ENCODE measurements at places on chromosomes 16 and 17.

- DNase-seq = no peak
These were observed 23.0 kb downstream of the NSMCE1 start for GRCh38 chr16:27245276-27246172.

- no peak for DNase-seq
These were observed 31.4 kb upstream of the ADCY7 start for GRCh38 chr16:50234771-50235556.

DNA sequence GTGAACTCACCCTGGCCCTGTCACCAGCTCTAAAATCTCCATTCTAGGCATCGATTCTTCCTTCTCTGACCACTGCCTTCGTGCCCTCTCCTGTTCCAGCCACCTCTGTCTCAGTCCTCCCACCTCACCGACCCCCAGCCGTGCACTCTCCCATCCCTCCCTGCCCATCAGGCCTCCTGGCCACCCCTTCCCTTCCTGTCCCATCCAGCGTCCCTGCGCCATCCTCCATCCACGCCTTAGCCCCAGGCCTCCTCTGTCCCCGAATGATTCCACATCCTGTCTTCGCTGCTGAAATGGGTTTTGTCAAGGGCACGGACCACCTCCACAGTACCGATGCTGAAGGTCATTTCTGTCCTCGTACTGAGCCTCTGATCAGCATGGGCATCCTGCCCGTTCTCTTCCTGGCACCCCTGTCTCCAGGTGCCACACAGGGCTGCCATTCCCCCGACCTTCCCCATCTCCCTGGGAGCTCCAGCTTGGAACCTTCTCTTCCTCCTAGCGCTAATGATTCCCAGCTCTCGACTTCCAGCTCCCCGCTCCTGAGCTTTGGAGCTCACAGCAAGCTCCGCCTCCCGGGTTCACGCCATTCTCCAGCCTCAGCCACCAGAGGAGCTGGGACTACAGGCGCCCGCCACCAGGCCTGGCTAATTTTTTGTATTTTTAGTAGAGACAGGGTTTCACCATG, 2.6 kb downstream of the TRIM65 start:
- DNase-seq = no peak

DNA sequence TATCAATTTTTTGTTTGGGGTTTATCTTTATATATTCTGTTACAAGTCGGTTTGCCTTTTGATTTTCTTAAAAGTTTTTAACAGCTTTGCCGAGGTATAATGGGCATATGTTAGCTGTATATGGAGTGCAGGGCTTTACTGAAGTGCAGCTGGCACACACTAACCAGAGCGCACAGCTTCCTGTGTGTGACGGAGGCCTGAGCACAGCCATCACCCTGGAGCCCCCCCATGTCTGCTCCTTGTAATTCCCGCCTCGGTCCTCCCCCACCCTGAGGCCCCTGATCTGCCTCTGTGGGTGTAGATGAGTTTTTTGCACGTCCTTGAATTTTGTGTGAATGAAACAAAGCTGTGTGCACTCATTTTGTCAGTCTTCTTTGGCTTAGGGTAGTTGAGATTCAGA, 60.1 kb upstream of the ZNF750 start:
- DNase-seq = no peak

- DNase-seq = no peak
These were observed 7.2 kb downstream of the PLA2G15 start for GRCh38 chr16:68252383-68252782.

- DNase-seq = no peak
These were observed 2.5 kb downstream of the SEC14L1 start for GRCh38 chr17:77143306-77143705.

DNA sequence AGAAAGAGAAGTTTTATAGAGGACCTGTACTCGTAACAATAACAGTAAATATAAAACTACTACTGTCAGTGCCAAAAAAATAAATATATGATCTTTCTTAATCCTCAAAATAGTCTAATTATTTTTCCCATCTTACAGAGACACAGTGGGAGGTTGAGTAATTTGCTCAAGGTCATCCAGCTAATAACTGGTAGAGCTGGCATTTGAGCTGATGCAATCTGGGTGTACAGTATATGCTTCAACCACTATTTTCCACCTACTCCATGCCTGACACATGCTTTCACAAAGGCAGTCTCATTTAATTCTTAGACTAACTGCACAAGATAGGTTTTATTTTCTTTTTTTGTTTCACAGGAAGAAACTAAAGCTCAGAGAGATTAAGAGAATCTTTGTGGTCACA, 33.6 kb downstream of the PIGL start:
- DNase-seq = no peak

DNA sequence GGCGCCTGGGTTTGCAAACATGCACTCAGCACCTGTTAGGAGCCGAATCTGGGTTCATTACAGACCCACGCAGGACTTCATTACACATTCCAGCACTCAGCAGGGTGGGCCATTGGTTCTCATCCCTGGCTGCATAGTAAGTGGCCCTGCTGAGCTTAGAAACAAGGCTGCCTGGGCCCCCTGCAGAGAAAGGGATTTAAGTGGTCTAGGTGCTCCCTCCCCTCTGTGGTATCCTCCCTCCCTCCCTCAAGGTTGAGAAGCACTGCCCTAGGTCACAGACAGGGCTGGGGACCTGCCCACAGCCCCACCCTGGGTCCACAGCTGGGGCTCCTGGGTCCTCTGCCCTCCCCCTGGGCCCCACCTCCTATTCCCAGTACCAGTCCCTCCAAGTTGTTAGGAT, 28.3 kb downstream of the WNT3 start:
- DNase-seq = no peak

- no peak for DNase-seq
These were observed 4.4 kb downstream of the TP53I13 start for GRCh38 chr17:29572691-29573557.

DNA sequence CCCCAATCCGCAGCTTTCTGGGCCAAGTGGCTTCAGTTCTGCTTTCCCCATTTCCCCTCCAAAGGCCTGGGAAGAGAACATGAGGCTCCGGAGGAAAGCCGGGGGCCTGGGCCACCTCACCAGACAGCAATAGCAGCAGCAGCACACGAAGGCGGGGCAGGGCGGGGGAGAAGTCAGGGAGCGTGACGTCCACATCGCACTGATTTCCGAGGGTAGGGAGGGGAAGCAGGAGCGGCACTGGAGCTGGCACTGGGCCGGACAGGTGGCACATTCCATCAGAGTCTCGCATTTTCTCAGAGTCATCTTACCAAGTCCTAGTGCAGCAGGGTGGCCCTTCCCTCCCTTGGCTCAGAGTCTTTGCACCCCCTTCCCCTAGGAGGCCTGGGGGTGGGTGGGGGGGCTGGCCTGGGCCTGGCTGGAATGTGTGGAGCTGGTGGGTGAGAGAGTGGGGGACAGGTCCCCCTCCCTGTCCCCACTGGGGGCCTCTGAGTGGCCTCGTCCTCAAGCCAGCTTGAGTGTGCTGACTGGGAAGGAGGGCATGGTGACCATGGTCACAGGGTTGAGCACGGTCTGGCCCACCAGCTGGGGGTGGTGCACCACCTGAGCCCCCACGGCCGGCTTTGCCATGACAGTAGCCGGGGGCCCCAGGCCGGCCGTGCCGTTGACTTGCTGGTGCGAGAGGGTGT, 14.3 kb downstream of the MNT start:
- DNase-seq = no peak

DNA sequence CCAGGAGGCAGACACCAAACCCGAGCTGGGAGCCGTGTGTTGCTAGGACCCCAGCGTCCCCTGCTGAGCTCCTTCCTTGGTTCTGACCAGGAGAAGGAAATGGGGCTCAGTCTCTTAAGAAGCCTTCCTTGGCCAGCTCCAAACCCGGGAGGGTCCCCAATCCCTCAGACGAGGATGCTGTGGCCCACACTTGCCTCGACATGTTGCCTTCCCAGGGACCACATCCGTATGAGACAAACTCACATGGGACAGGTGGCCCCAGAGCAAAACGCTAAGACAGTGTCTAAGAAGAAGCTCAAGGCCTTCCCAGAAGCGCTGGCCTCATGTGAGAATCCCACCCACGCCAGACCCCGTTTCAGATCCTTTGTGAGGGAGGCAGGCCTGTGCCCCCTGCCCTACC, 19.8 kb downstream of the LGALS9 start:
- no peak for DNase-seq

DNA sequence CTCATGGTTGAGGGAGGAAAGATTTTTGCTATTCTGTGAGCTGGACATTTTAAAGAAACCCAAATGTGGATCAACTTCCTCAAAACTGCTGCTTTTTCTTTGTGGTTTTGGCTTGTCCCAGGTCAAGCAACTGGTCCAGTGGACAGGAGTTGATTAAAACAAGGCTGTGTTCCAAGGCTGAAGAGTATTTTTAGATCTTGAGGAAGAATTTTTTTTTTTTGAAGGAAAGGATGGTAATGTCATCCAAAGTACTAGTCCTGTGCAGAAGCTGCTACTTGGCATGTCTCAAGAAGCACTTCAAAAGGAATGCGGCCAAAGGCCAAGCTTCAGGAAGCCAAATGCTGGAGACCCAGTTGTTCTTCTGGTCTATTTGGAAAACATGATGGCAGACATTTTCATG, 8.0 kb upstream of the MYH2 start:
- no peak for DNase-seq

DNA sequence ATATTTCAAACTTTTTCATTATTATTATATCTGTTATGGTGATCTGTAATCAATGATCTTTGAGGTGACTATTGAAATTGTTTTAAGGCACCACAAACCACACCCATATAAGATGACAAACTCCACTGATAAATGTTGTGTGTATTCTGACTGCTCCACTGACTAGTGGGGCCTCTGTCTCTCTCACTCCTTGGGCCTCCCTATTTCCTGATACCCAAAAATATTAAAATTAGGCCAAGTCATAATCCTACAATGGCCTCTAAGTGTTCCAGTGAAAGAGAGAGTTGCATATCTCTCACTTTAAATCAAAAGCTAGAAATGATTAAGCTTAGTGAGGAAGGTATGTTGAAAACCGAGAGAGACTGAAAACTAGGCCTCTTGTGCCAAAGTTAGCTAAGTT, 23.4 kb downstream of the CYLD start:
- no peak for DNase-seq

GRCh38 chr17:67474081-67474661, 97.1 kb downstream of the PITPNC1 start:
- DNase-seq = no peak

DNA sequence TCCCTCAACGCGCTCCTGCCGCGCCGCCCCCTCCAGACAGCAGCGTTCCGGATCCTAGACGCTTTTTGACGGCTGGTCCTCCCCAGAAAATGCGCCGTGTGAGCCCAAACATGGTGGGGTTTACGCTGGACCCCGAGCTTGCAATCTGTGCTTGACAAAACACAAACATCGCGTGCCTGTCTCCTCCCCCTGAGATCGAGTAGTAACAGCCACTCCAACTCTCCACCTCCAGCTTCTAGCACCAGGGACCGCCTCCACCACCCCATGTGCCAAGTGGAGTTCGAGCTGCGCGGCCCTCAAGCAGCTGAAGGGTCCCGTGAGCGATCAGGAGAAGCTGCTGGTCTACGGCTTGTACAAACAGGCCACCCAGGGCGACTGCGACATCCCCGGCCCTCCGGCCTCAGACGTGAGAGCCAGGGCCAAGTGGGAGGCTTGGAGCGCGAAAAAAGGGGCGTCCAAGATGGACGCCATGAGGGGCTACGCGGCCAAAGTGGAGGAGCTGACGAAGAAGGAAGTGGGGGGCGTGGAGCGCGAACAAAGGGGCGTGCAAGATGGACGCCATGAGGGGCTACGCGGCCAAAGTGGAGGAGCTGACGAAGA, 656 bp upstream of the GEMIN4 start:
- DNase-seq = no peak

GRCh38 chr17:33664116-33664840, 371.2 kb upstream of the ASIC2 start:
- no peak for DNase-seq

- DNase-seq = no peak
These were observed 25.5 kb upstream of the ADORA2B start for GRCh38 chr17:15919466-15919865.

DNA sequence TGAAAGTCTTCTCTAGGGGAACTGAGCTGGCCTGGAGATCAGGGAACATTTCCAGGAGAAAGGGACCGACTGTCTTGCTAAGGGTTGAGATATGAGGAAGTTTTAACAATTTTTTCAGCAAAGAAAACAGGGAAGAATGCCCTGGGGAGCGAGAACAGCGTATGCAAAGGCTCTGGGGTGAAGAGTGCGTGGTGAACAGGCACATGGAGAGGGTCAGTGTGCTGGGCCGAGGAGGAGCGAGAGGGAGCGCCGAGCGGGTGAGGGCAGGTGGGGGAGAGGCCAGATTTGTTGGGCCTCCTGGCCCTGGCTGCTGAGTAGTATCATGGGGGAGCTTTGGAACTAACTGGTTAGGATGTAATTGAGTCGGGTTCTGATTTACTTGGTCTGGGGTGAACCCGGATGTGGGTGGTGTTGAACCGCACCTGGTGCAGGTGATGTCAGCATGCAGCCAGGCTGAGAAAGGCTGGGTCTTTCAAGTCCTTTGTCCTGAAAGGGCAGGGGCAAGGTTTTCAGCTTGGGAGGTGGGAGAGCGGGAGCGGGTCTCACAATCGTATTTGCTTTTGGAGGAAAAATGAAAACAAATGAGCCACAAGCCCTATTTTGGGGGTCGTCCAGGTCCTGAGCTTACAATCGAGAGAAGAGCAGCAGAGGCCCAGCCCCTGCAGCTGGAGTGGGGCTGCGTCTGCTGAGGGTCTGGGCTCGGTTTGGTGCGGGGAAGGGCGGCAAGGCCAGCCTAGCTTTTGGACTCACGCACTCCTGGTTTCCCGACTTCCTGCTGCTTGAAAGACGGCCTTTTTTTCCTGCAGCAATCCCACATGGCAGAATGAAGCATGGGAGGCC, 11.1 kb upstream of the WFDC1 start:
- DNase-seq = no peak

DNA sequence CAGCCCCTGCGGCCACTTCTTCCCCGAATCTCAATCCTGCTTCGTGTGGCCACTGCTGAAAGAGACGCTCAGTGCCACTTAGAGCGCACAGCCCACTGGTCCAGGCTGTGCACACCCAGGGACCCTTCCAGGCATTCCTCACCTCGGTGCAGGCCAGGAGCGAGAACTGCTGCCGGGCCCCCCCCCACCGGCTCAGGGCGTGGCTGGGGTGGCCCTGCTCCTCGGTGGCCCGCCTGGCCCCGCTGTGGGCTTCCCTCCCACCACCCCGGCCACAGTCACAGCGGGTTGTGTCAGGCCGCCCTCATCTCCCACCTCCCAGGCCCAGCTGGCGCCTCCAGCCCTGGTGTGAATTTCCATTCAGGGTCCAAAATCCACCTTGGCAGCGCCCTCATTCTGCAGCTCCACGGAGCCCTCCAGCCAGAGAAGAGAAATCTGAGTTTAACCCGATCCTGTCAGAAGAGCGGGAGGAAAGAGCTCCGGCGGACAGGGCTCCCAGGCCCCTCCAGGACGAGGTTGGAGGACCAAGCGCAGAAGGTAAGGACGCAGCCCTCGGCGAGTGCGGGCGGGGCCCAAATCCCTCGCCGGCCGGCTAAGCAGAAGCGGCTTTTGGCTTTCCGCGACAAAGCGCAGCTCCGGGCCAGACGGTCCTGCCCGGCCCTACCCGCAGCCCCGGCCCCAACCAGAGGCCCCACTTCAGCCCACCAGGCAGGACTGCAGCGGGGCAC, 12.0 kb downstream of the TBC1D16 start:
- DNase-seq = no peak

DNA sequence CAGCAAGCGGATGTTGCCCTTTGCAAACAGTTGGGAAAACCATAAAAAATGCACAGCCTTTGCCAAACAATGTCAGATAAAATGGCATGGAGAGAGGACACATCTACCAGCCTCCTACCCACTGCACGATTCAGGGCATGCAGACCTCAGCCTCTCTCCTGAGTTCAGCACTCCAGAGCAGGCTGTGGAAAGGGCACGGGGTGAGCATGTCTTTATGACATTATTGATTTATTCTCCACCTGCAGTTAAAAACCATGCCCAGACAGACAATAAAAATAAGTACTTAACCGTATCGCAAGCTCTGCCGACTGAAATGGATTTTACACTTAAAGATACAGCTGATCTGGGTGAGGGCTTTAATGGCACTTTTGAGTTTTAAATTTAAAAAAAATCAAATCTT, 127.1 kb downstream of the MAF start:
- no peak for DNase-seq
